SK-N-DZ (cell line): ENCODE measurements at places on chromosomes 2 and 18.

GRCh38 chr18:55706898-55707297, 118.9 kb upstream of the TCF4 start:
- DNase-seq: no peak

- no peak for DNase-seq
Observed at GRCh38 chr2:140353541-140353940, 1573.4 kb upstream of the NXPH2 start.

DNA sequence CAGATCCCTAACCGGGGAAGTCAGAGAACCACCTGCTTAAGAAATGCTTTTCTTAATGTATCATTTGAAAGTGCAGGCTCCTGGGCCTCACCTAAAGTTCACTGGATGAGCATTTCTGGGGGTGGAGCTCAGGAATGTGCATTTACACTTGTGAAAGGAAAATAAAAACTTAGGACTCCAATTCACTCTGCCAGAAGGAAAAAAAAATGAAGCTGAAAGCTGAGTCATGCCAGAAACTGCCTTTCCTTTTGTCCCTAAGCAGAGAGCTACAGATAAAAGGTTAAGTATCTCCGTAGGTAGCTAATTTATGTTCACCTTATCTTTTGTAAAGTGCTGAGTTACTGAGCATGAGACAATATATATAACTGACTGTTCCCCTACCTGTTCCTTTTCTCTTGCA, 229.5 kb upstream of the MEX3C start:
- no peak for DNase-seq

- DNase-seq: no peak
Observed at GRCh38 chr18:8946066-8946838, 156.2 kb upstream of the NDUFV2 start.

- DNase-seq: no peak
Observed at GRCh38 chr2:20439503-20439902, 7.4 kb upstream of the RHOB start.

DNA sequence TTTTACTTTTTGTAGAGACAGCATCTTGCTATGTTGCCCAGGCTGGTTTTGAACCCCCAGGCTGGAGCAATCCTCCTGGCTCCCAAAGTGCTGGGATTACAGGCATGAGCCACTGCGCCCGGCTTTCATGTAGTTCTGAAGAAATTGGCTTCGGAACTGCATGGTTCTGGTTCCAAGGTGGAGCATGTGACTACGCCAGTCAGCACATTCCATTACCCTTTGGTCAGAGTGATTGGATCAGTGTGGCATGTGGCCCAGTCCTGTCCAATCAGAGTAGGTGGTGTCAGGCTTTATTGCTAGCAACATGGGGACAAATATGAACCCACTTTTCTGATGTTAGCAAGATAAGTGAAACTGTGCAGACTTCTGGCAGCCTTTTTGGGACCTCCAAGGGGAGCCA, 16.3 kb upstream of the ATOH8 start:
- DNase-seq: no peak
